Mesothelial cell of epicardium (in vitro differentiated cells): ENCODE measurements at places on chromosomes 11 and 22.
A peak's percentile ranks its signal among the peaks of the same experiment; 100 is the strongest.

GRCh38 chr11:30992513-30992849 is 377.1 kb downstream of the DCDC1 start:
- DNase-seq, result no peak

DNA sequence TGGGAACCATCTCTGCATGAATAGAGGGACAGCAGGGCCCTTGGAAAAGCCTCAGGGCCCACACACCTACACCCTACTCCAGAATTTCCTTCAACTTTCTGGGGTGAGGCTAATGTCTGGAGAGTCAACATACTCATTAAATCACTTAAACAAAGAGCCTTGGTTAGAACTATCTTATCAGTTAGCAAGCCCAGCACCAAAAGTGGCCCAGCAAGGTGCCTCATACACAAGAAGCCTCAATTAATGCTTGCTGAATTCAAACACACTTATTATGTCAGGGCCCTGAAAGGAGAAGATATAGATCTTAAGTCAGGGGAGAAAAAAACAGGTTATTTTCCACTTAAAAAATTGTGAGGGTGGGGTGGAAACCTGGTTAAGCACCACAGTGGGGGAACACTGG is 61.4 kb downstream of the C11orf58 start:
- no peak for DNase-seq

- DNase-seq, result no peak
These were observed 21.4 kb downstream of the KIAA1671 start for GRCh38 chr22:24973872-24974271.

DNA sequence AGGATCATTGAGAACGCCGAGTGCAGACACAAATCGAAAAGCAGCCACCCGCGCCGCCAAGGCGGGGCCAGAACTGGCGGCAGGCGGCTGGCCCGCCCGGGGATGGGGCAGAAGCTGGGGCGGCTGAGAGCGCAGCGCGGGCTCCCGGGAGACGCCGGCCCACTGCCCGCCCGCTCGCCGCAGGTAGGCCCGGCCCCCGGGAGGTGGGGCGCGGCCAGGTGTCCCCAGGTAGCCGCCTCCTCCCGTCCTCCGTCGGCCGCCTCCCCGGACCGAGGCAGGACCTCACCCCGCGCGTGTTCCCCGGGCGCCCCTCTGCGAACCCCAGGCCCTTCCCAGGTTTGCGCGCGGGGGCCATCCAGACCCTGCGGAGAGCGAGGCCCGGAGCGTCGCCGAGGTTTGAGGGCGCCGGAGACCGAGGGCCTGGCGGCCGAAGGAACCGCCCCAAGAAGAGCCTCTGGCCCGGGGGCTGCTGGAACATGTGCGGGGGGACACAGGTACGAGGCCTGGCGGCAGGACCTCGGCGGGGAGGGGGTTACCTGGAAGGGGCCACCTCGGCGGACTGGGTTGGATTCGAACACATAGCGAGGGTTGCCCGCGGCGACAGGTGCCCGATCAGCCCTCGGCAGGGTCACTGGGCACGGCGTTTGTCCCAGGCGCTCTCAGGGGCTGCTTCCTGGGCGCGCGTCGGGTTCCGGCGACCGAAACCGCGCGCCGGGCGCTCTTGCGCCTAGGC is at the start of gene PRRG4:
PRRG4 (plus strand) TSS at position 248 of the 733 bp plus-strand sequence. CDS start 603 bp downstream, outside the sequence.
- DNase-seq, result peak; percentile 41

DNA sequence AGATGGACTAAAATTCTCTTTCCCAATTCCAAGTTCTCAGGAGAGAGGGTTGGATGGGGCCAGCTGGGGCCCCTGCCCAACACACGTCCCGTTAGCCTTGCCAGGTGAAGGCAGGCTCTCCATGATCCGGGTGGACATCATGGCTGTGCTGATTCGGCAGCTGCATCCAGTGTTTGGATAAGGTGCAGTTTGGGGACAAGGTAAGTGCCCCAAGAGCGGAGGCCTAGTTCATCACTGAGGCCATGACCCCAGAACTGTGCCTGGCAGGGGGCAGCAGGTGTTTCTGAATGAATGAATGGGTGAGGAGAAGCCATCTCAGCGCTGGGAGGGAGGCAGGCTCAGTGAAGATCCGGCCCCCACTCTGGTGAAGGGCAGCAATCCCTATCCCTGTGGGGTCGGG is 520.4 kb downstream of the TBC1D22A start:
- no peak for DNase-seq

DNA sequence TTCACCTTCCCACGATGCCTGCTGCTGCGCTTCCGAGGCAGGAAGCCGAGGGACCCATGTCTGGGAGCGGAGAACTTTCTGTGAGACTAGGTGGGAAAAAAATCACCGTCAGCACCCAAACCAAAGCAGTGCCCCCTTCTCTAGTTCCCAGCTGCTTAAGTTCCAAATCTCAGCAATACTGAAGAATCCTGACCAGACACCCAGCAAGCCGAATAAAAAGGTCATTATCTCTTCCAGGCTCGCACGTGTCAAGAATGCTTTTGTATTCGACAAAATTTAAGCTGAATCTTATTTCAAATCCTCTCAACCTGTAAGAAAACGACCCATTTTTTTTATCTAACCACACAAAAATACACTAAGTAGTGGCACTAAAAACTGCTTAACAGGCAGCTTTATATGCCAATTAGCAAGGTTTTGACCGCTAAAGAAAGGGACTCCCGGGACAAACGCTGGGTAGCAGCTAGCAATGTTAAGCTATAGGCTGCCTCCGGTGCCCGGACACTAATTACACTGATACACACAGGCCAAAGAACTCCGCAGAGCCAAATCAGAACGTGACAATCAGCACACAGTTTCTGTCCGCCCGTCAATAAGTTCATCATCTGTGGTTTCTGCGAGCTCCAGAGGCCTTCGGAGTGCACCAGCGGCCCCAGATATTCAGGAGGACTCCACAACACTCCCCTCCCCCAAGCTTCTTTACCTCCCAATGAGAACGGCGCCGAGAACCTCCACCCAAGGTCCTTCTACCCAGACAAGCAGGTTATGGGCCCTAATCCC is 728 bp downstream of the RPL3 start:
- DNase-seq, result no peak

DNA sequence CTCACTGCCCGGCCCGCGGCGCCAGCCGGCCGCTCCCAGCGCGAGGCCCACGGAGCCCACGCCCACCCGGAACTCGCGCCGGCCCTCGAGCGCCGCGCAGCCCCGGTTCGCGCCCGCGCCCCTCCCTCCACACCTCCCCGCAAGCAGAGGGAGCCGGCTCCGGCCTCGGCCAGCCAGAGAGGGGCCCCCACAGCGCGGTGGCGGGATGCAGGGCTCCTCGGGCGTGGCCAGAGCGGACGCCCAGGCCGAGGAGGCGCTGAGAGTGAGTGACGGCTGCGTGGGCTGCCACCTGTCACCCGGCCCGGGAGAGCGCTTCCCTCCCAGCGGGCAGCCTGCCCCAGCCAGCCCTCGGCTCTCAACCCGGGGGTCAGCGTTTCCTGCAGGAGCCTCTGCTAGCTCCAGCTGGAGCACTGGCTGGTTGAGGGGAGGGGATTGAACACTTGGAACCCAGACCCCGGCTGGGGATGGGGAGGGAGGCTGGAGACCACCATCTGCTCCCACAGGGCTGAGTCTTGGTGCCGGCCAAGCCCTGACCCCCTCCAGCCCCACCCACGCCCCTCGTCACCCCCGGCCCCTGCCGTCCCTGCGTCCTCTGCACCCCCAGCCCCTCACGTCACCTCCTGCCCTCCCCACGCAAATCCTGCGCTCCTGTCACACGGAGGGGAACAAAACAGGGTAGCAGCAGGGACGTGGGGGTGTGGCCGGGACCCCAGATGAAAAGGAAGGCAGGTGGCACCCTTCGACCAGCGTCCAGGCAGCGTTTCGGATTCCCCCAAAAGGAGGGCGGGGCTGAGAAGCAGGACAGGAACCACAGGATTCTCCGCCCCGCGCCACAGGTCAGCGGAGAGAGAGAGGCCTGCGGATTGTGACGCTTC is 157.0 kb downstream of the BRD1 start:
- DNase-seq, result no peak

- no peak for DNase-seq
These were observed 7.6 kb downstream of the MYO18B start for GRCh38 chr22:25749420-25750169.
